GM20000 (cell line): ENCODE measurements at places on chromosomes 5 and 9.

DNA sequence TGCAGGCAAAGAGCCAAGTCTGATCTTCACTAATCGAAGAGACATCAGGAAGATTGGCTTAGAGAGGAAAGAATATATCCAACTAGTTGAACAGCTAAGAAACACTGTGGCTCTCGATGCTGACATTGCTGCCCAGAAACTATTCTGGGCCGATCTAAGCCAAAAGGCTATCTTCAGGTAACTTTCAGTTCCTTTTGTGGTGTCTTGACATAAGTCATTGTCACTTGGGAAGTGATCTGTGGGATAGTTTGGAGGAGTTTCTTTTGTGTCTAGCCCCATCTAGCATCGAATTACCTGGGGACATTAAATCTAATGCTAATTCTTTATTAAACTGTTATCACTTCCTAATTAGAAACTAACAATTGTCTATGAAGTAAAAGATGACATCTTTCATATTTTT lies 24.0 kb downstream of the VLDLR start:
- no peak for DNase-seq

GRCh38 chr5:108615216-108615615 lies 132.5 kb upstream of the FER start:
- no peak for DNase-seq

DNA sequence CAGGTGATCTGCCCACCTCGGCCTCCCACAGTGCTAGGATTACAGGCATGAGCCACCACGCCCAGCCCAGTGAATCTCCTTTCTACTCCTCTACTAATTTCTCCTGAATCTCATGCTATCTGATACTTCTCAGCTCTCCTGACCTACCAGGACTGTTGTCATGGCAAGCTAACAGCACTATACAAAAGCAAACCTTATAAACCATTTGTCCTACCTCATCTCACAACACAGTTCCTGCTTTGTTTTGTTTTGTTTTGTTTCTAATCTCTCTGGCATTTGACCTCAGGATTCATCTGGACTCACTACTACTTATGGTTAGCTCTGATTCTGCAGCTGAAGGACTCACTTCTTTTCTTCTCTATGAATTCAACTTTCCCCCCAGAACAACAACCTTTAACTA lies 734.8 kb downstream of the TLE1 start:
- no peak for DNase-seq

DNA sequence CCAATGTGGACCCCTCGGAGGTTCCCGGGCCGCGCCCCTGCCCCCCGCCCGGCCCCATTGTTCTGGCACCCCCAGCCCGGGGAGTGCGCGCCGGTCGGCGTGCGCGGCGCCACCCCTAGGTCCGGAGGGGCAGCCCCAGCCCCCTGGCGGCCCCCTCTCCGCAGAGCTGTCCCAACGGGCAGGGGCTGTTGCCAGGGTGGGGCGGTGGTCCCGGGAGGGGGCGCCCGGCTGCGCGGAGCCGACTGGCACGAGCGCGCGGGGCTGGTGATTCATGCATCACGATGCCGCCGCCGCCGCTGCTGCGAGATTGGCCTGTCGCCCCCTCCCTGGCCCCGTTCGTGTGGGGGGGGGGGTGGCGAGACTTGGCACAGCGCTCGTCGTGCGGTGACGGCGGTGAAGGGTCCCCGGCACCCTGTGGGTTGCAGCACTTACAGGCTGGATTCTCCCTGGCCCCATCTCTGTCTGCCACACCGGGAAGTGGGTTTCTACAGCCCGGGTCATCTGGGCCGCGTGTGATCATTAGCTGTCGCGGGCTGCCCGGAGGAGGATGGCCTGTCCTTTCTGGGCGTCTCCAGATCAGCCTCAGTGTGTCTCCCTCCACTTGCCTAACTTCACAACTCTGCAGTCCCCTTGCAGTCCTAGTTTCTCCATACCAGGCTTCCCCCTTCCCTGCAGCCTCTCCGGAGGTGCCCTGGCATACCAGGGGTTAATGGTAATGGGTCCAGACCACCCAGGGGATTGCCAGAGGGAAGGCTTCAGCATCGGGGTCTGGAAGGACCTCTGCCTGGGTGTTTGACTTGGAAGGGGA lies 858 bp downstream of the NCS1 start:
- DNase-seq, result no peak

DNA sequence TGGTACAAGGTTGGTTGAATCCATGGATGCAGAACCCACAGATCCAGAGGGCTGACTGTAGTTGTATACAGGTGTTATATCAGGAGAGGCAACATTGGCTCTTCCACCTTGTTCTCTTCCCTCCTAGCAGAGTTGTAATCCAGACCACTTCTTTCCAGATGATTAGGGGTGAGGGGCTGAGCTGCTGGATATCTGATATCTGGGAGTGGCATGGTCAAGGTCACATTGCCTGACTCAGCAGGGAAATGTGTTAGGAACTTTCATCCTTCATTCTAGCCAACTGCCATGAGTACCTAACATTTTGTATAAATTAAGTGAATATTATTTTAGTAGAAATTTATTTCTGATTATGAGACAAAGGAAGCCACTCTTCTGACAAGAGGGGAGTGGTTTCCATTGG lies 7.3 kb downstream of the DAPK1 start:
- no peak for DNase-seq

GRCh38 chr5:151181818-151182523 lies 24.4 kb upstream of the ANXA6 start:
- no peak for DNase-seq

GRCh38 chr5:87411586-87411972 lies 1.2 kb downstream of the CCNH start:
- DNase-seq, result no peak

GRCh38 chr5:645421-645820 lies 33.3 kb downstream of the CEP72 start:
- no peak for DNase-seq

GRCh38 chr5:64147849-64148441 lies 17.7 kb upstream of the RNF180 start:
- peak; percentile 63 for DNase-seq

- DNase-seq, result no peak
These were observed 1.0 kb downstream of the ZDHHC11 start for GRCh38 chr5:849651-850301.
